D341Med (cell line): ENCODE measurements at places on chromosomes 11 and 22.

- no peak for DNase-seq
These were observed 140.6 kb downstream of the SWAP70 start for GRCh38 chr11:9804419-9804902.

- DNase-seq: peak; percentile 71
These were observed at the start of gene TIRAP for GRCh38 chr11:126282736-126283591. TSS of gene TIRAP (plus strand) at chr11:126283093. CDS start at chr11:126290895, 7,802 bp downstream.

- no peak for DNase-seq
These were observed 37.3 kb upstream of the CADM1 start for GRCh38 chr11:115541518-115541917.

DNA sequence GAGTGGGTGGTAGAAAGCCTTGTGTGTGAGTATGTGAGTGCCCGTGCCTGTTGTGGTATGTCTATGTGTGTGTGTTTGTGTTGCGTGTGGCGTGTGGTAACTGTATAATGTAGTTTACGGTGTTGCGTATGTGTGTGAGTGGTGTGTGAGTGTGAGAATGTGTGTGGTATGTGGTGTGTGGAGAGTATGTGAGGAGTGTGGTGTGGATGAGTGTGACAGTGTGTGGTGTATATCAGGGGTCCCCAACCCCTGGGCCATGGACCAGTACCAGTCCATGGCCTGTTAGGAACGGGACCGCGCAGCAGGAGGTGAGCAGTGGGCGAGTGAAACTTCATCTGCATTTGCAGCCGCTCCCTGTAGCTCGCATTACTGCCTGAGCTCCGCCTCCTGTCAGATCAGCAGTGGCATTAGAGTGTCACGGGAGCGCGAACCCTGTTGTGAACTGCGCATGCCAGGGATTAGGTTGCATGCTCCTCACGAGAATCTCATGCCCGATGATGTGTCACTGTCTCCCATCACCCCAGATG lies 5.7 kb downstream of the UPK3A start:
- DNase-seq: peak; percentile 59

- no peak for DNase-seq
These were observed 5.7 kb upstream of the C1QTNF6 start for GRCh38 chr22:37193629-37194191.

- no peak for DNase-seq
These were observed 289.7 kb downstream of the ST3GAL4 start for GRCh38 chr11:126645186-126645585.

DNA sequence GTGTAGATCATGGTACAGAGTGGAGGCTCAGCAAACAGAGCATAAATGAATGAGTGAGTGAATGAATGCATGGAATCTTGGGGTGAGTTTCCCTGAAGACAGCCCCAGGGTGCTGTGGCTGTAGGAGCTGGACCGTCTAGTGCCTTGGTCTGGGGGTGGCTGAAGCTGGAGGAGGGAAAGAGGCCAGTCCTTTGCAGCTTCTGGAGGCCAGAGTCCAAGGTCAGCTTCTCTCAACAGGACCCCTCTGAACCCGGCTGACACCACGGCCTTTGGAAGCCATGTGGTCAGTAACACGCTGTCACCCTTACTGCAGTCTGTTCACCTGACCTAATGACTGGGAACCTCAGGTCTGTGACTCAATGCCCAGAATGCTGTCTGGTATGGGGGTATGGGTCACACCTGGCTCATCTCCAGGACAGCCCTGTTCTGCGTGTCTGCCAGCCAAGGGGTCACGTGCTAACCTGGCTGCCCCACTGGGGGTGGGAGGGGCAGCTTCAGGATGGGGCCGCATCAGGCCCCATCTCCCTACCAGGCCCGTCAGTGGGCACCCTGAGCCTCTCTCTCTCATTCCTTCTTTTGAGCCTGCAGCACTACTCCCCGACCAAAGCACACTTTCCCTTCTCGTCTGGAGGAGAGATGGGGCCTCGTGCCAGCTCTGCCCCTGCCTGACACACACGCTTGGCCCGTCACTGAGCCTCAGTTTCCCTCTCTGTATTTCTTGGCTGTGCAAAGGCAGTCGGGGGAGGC lies 24.1 kb upstream of the CHKA start:
- no peak for DNase-seq

DNA sequence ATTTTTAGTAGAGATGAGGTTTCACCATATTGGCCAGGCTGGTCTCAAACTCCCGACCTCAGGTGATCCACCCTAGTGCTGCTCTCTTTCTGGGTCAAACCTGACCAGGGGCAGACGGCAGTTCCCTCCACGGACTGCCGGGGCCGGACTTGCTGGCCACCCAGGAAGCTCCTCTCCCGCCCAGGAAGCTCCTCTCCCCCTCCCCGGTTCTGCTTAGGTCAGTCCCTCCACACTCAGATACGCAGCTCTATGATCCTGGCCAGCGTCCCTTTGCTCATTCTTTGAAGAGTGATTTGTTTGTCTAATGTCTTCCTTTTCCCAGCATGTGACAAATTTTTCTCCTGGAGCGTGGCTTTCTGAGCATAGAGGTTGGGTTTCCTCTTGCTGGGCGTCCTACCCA lies 125.3 kb upstream of the B3GAT1 start:
- DNase-seq: no peak

DNA sequence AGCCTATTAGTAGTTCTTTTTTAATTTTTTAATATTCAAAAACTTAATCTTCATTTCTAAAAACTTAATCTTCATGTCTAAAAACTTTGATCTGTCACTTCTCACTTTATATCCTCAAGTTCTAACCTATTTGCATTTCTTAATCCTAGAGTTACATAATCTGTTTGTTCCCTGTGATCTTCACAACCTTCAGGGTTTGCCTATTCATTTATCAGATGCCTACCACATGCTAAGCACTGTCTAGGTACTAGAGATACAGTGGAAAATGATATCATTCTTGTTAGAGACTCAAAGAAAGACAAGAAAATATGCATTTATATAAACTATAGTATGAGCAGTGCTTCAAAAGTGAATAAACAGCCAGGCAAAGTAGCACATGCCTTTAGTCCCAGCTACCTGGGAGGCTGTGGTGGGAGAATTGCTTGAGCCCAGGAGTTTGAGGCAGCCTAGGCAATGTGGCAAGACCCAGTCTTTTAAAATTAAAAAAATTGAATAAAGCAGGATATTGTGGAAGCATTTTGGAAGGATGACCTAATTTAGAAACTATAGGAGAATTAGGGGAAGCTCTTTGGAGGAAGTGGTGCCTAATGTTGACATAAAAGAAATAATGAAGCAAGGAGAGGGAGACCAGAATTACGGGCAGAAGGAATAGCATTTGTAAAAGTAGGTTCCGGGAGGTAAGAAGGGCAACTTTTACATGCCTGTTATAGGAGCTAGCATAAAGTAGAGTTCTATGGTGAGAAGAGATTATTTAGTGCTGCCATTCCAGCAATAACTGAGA lies 54.4 kb upstream of the GRK2 start:
- no peak for DNase-seq

GRCh38 chr11:12066056-12066798 lies 44.2 kb upstream of the MICAL2 start:
- no peak for DNase-seq

GRCh38 chr11:19506816-19507486 lies 205.7 kb upstream of the NAV2 start:
- no peak for DNase-seq

GRCh38 chr22:24402460-24403192 lies 24.8 kb upstream of the ADORA2A start:
- DNase-seq: no peak

DNA sequence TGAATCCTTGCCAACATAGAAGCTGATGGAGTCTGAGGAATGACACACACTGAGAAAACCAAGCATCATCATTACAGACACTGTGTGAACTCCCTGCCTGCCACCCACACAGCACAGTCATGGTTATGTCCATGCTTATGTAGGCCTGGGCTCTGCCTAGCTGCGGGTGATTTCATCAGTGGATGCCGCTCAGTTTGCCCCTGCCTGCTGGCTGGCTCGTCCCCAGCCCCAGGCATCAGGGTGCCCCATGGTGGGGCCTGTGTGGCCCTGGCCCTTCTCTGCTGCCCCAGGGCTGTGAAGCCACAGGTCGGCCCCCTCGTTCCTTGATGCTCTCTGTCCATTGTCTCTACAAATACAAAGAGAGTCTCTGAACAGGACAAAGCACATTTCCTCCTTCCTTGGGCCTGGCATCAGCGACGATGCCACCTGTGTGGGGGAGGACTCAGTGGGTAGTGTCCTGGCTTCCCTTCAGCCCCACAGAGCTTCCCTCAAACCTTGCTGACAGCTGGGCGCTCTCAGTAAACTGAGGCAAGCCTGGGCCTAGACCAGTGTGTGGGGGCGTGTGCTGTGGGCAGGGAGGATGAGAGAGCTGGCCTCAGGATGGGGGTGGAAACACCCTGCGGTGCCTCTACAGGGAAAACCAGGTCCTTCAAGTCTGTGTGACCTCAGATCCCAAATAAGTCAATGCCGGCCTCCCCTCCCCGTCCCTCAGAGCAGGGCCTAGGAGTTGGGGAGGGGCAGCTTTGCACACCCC lies 20.0 kb upstream of the TUB start:
- no peak for DNase-seq

DNA sequence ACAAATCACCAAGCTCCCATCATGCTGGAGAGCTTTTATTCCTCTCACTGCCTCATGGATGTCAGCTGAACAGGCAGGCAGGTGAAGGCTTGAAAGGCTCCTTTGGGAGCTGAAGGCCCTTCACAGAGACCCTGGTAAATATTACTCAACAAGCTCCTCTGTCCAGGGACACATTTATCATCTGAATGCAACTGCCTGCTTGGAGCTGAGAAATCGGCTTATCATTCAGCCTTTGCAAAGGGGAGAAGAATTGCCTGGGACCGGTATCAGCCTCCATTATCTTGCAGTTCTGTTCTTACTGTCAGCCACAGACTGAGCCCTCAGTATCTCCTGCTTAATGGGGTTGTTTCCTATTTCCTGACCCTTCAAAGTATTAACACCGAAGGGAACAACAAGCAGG lies 113.8 kb upstream of the PITPNB start:
- no peak for DNase-seq

DNA sequence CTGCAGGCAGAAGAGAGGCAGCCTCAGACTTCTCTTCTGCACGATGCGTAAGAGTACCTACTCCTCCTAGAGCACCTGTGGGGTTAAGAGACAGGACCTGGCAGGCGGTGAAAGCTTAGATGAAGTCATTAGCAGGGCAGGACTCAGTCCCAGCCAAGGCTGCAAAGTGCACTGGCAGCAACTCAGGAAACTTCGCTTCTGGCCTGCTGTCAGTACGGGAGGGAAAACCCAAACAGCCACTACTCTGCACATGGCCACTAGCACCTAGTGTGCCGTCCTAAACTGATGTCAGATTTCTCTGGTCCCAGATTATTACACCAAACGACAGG lies 8.8 kb upstream of the KLHL35 start:
- DNase-seq: no peak

DNA sequence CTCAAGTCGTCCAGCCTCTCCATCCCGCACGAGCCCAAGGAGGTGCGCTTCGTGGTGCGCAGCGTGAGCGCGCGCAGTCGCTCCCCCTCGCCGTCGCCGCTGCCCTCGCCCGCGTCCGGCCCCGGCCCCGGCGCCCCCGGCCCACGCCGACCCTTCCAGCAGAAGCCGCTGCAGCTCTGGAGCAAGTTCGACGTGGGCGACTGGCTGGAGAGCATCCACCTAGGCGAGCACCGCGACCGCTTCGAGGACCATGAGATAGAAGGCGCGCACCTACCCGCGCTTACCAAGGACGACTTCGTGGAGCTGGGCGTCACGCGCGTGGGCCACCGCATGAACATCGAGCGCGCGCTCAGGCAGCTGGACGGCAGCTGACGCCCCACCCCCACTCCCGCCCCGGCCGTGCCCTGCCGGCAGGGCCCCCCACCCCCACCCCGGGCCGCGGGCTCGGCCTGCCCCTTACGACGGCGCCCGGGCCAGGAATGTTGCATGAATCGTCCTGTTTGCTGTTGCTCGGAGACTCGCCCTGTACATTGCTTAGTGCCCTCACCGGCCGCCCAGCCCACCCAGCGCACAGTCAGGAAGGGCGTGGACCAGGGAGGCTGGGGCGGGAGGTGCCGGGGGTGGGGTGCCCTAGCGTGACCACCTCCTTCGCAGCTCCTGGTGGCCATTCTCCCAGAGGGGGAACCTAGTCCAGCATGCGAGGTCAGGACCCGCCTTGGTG lies 6.9 kb upstream of the ACR start:
- DNase-seq: no peak

DNA sequence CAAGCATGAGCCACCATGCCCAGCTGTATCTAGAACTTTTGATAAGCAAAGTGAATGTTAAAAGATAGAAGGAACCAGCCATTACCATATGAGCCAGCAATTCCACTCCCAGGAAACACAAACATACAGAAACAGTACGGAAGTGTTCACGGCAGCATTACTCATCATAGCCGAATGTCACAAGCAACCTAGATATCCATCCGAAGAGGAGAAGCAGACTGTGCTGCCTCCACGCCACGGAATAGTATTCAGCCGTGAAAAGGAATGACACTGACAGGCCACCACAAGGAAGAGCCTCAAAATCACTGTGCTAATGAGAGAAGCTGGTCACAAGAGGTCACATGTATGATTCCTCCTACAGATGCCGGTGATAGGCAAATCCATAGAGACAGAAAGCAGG lies 17.6 kb upstream of the MGAT3 start:
- DNase-seq: no peak

DNA sequence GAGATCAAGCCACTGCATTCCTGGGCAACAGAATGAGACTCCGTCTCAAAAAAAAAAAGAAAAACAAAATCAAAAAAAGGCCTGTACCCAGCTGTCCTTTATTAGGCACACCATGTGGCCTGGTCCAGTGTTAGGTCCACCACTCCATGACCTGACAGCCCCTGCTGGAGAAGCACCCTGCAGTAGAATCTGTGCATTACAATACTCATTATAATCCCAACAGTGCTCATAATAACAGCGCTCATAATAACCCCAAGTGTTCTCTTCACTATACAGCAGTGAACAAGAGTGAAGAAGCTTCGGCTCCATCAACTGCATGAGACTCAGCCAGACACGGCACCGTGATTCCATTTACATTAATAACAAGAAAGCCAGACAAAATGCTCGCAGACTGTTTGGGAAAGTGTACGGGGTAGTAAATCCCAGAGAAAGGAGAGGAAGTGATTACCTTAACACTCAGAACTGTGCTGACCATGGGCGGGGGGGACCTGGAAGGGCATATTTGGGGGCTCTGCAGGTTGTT lies 8.9 kb upstream of the EHD1 start:
- DNase-seq: no peak

GRCh38 chr11:43119275-43119970 lies 192.4 kb upstream of the API5 start:
- DNase-seq: no peak

GRCh38 chr22:42926104-42926503 lies 69.0 kb upstream of the ARFGAP3 start:
- DNase-seq: no peak

- DNase-seq: no peak
These were observed 5.9 kb downstream of the SCGB1D1 start for GRCh38 chr11:62195945-62196344.

GRCh38 chr11:113286509-113287497 lies 27.6 kb upstream of the TTC12 start:
- no peak for DNase-seq

GRCh38 chr22:46297151-46297812 lies 612 bp downstream of the GTSE1 start:
- peak; percentile 77 for DNase-seq

- DNase-seq: no peak
These were observed 68.2 kb downstream of the EMSY start for GRCh38 chr11:76512851-76513653.

GRCh38 chr11:34770111-34770510 lies 146.1 kb downstream of the APIP start:
- no peak for DNase-seq
